RPMI8226 (cell line): ENCODE measurements at places on chromosomes 11 and 22.

- DNase-seq: peak; percentile 69
Measured at GRCh38 chr11:416757-417621, 2.2 kb upstream of the SIGIRR start.

GRCh38 chr11:46712874-46713576 is 6.0 kb upstream of the F2 start:
- DNase-seq: no peak

DNA sequence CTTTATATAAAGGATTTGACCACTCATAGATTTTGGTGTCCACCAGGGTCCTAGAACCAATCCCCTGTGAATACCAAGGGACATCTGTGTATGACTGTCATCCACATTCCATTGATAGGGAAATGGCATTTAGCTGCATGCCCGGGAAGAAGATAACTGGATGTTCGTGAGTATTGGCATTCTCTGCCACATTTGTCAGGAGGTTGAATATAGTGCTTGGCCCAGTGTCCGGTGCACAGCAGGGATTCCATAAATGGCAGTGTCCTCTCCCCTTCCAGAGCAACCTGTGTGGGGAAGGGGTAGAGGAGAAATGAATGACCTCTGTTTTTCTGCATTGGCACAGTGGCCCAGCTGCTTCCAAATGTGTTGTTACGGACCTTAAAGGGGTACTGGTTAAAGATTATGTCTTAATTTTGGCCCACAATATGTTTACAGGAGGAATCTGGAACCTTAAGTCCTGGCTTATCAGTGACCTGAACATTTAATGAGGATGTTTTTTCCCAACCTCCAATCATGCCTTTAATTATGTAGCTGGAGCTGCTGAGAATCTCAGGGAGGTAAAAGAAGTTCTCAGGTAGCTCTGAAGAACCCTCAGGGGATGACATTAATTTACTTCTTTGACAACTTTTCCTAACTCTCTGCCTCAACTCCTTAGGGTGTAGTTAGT is 33.6 kb upstream of the OR4B1 start:
- DNase-seq: no peak

GRCh38 chr11:15602785-15603567 is 488.3 kb downstream of the INSC start:
- DNase-seq: no peak

GRCh38 chr11:27002838-27003237 is 8.9 kb downstream of the FIBIN start:
- no peak for DNase-seq

- DNase-seq: no peak
Measured at GRCh38 chr11:12388939-12389670, 11.7 kb downstream of the PARVA start.

- DNase-seq: no peak
Measured at GRCh38 chr11:73734993-73735392, 25.9 kb downstream of the RAB6A start.

DNA sequence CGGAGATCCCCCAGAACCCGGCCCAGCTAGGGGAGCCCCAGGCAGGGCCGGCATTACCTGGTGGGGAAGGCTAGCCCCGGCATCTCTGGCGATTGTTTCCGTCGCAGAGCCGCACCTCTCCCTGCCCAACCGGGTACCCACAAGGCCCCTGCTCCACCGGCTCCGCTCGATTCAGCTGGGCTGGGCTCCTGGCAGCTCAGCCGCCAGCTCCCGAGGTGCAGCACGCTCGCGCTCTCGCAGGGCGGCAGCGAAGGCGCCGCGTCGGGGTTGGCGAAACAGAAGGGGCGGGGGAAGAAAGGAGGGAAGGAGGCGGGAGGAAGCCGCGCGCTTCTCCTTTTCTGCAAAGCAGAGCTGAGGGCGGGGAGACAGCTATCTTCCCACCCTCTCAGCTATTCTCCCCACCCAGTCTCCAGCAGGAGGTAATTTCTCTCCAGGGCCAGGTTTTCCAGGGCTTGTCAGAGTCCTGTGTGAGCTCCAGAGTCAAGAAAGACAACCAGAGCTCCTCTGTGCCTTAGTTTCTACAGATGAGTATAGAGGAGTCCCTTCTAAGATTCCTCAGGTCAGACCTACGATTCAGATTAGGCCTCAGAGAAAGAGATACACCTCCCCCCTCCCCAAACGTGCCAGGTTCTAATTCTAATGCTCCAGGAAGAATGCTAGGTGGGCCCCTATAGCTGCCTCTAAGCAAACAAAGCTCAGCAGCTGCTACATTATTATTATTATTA is 62.0 kb downstream of the PAK1 start:
- peak; percentile 88 for DNase-seq

- DNase-seq: no peak
Measured at GRCh38 chr11:124551189-124551588, 7.7 kb upstream of the OR8B12 start.

DNA sequence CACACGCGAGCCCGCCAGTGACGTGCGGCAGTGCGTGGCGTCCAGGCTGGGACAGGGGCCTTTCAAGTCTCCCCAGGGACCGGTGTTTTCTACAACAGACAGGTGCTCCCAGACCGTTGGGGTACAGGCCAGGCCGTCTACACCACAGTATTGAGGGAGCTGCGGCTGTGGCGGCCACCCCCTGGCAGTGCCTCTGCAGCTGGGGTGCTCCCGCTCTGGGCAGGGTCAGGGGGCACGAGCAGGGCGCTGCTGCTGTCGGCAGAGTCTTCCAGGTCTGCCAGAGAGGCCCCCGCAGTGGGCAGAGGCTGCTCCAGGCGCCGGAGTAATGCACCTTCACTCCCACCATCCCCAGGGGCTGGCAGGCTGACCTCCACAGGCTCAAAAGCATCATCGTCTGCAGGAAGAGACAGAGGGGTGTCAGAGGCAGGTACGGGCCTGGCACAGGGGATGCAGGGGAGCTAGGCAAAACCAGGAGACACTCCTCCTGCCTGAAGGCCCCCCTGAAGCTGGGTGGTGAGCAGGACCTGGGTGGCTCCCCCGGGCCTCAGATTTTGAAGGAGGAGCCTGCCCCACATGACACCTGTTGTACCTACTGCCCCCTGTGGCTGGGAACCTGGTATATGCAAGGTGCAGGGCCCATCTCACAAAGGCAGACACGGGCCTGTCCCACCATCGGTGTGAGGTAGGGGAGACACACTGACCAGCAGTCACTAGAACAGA is 83.3 kb downstream of the DGCR2 start:
- DNase-seq: no peak

DNA sequence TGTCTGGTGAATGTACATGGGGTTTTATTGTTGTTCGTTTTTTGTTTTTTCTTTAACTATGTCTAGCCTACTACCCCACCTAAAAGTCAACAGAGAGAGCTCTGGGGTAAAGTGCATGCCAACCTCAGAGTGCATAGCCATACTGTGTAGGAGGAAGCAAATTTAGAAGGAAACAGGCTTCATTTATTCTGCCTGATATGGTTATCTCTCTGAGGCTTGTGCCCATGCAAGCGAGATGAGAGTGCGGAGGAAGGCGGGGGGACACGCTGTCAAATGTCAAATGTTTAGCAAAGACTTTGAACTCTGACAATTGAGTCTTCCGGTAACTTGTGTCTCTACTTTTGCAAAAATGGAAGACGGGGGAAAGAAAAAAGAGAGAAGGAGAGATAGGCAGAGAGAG is 295.5 kb downstream of the ETS1 start:
- DNase-seq: no peak

DNA sequence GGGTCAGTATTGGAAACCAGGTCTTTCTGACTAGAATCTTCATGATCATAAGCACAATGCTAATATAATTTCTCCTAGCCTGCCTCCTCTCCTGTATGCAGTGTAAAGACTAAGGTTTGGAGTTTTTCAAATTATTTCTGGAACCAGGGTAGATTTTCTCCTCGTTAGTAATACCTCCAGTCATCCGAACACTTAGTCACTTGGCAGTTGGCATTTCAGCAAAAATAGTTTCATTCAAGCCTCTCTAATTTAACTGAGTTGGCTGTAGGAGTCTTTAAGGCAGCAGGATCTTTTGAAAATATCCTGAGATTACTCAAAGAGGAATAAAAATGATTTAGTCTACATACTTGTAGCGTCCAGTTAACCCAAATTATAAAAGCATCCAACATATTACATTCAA is 6.3 kb downstream of the TYR start:
- no peak for DNase-seq

DNA sequence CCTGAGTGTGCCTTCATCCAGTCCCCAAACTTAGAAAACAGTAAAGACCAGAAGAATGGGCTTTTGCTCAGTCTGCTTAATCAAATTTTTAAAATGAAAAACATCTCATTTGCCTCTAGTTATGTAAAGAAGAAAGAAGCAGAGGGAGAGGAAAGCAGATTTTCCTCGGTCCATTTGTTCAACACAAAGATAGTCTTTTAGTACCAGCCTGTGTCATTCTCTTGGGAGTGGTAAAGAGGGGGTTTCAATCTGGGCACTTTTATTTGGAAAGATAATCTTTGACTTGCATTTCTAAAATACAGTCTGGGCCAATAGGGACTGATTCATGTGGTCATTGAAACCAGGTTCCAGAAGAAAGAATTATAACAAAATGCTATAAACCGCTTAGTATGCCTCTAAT is 29.5 kb downstream of the KREMEN1 start:
- no peak for DNase-seq

- no peak for DNase-seq
Measured at GRCh38 chr11:72985645-72986044, 156.5 kb downstream of the FCHSD2 start.

- DNase-seq: no peak
Measured at GRCh38 chr11:61954851-61955421, 4.8 kb downstream of the BEST1 start.

DNA sequence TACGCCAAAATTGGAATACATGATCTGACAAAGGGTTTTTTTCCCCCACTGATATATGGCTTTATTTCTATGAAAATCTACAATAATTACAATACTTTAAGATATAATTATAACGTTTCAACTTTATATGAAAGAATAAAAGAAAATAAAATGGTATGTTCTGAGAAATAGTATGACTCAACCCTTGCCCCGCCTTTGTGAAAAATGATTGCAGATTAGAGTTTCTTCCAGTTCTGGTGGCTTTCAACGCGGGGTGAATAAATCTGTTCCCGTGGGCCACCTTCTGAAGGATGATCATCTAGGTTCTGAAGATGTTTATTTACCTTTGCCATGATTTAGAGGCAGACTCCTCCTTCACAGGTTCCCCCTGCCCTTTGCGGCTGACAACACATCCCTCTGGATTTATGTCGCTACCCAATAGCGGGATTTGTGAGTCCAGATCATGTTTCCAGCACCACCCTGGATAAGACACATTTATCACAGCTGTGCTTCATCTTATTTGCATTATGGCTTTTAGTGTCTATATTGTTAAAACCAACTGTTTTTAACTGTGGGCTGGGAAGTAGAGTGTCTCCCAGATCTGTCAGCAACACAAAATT is 607.0 kb upstream of the KIRREL3 start:
- DNase-seq: no peak

DNA sequence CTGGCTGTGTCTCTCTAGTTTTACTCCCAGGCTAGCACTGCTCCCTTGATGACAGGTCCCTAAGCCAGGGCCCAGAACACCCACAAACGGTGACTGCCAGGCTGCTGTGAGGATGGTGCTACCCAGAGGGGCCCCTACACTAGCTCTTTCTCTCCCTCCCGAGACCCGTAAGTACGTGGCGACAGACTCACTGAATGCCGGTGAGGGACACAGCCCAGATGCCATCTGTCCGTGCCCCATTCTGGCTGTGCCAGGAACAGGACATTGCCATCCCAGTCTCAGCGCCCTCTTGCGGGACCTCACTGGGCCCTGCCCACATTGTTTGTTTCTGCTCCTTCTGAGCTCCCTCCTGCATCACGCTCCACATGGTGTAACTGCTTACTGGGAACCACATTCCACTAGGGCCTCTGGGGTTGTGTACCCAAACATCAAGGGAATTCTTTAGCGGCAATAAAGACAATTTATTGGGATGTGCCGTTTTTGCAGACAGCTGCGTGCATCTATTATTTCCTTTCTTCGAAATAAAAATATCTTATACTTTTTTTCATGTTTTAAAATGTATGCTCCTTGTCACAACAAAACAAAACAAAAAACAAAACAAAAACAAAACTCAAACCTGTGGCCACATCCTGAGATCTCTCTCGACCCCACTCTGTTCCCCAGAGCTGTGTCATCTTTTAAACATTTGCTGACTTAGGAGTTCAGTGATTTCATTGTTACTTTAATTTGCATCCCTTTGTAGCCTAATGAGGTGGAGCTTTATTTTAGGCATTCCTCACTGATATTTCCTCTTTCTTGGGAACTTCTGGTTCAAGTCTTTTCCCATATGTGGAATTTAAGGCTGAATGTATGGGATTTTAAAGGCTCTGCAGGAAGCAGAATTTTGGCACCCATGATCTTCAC is 4.4 kb upstream of the TPCN2 start:
- peak; percentile 73 for DNase-seq

DNA sequence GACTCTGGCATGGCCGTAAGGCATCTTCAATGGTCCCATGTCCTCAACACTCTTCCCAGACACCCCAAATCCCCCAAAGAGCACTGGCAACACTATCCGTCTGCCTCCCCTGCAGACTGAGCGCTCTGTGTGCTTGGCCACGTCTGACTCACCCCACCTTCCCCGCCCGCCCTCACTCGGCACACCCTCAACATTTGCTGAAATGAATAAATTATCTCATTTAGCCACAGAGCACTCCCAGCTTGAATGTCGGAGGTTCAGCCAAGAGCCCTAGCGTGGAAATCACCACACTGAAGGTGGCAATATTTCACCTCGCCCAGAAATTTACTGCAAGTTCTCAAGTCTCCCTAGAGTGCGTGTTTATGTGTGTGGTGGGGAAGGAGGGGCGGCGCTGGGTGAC is 46.6 kb upstream of the TCF20 start:
- DNase-seq: no peak

- no peak for DNase-seq
Measured at GRCh38 chr22:45397806-45398205, 15.6 kb downstream of the SMC1B start.

GRCh38 chr11:123698546-123699127 is 42.8 kb downstream of the ZNF202 start:
- no peak for DNase-seq

DNA sequence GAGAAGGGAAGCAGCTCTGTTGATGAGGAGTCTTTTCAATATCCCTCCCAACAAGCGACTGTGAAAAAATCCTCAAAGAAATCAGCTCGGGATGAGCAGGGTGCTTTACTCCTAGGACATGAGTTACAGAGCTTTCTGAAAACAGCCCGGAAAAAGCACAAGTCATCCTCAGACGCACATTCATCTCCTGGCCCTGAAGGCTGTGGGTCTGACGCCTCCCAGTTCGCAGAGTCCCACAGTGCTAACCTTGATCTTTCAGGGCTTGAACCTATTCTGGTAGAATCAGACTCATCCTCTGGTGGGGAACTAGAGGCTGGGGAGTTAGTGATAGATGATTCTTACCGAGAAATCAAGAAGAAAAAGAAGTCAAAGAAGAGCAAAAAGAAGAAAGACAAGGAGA is 7.7 kb downstream of the HMGXB4 start:
- no peak for DNase-seq
